Activated naive CD4-positive, alpha-beta T cell (primary cell): ENCODE measurements at places on chromosomes 4 and X.

- no peak for DNase-seq
These were observed 298.3 kb upstream of the AGA start for GRCh38 chr4:177740563-177740962.

- no peak for DNase-seq
These were observed 6.0 kb downstream of the RASL11B start for GRCh38 chr4:52868133-52868532.

- DNase-seq = no peak
These were observed 77.4 kb upstream of the BMPR1B start for GRCh38 chr4:94680176-94680862.

GRCh38 chr4:113537628-113538027 lies 223.9 kb downstream of the CAMK2D start:
- no peak for DNase-seq

- no peak for DNase-seq
These were observed 143.6 kb downstream of the ZAR1 start for GRCh38 chr4:48633657-48634056.

DNA sequence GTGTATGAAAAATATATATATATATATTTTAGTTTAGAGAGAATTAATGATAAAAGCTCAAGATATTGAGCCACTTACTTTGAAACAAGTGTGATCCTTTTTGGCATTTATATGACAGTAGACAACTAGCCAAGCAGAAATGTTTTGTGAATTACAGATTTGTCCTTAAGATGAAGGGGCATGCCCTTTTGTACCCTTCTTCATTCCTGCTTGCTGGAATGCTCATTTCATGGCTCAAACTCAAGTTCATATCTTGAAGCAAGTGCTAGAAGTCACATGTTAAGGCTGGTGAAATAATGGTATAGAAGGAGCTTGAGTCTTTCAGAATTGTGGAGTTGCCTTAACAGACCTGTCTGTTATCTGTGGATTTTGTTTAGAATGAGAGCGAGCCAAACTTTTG lies 203.0 kb downstream of the BMPR1B start:
- no peak for DNase-seq

DNA sequence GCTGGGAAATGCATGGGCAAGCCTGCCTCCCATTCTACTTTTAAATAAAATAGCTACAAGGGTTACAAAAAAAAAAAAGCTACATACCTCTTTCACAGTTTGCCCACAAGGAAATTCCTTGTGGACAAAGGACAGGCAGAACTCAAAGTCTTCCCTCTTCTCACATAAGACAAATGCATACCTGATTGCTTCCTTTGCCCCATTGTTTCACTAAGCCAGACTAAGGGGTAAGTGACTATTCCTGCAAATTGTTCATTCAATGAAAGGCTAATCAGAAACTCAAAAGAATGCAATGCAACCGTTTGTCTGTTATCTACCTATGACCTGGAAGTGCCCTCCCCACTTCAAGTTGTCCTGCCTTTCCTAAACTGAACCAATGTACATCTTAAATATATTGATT lies 780.6 kb downstream of the FAM133A start:
- DNase-seq = no peak

DNA sequence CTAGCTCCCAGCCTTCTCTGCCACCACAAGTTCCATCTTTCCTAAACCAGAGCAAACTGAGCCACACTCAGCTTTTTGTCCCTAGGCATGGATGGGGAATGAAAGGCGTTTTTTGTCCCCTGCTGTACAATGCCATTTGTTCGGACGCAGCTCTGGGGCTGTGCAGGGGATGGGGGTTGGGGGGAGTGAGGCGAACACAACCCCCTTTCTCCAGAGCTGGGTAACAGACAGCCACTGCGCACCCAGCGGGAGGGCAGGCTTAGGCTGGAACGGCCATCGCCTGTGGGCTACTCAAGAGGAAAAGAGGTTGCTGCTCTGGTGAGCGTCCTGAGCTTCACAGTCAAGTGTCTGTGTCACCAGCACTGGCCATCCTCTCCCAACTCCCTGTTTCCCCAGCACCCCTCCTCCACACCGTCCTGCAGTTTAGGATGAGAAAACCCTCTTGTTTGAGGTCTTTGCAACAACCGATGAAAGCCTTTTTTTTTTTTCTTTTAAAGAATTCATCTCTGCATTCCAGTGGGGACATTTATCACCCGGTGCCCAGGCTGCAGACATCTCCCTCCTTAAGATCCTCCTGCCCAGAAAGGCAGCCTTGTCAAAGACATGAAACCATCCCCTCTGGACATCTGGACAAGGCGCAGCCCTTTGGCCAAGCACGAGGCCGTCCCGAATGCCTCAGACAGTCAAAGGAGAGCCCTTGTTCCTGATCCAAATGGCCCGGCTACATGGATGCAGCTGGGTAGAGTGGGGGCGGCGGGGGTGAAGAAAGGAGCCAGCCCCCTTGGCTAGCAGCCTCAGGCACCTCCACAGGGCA lies 419.6 kb downstream of the BCOR start:
- DNase-seq = no peak

DNA sequence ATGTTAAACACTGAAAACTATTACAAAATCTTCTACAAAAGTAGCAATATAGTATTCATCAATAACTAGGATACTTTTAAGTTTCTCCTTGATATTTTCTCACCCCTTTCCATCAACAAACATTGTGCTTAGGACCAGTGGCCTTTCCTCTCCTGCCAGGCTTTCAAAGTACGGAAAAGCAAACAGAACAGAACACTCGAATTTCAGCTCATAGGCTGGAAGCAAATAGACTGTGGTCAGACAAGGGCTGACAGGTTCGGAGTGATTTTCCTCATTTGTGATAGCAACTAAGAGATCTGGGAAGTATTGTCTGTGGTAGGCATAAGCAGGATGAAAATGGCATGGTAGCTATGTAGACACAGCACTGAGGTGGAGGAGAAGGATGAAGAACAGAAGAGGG lies 68.6 kb upstream of the SORBS2 start:
- DNase-seq = no peak

DNA sequence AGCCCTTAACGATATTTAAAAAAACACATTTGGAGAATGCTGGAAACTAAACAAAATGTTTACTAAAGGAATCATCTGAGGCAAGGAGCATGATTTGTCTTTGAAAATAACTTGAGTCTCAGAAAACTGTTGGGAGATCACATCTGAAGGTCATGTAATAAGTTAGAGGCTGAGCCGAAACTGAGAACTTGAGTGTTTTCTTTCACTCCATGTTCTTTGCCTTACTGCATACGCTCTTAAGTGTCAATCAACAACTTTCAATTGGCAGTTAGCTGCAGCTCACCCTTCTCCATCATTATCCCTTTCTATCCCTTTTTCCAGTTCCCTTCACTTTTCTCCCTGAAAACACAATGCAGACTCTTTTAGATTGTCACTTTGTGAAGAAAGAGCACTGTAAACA lies 216.2 kb downstream of the ADGRA3 start:
- no peak for DNase-seq

DNA sequence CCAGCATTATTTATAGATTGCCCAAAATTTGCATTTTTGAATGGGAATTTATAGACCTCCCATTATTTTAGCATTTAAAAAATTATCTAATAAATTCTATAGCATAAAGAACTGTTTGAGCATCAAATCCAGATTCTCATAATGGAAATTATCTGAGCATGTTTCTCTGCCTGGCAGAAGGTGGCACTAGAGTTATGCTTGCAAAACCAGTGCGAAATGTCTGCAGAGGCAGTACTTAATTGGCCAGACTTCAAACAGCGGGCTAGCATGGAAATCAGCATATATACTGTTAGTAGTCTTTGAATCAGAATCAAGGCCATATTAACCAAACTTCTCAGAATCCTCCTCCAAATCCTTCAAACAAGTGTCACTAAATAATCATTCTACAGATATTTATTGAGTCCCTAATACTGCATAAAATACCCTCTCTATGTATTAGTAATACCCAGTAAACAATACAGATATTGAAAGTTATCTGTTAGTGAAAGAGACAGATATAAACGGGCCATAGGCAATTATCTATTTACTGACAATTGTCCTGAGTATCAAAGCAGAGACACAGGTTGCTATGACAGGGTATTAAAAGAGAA lies 78.7 kb upstream of the DCLK2 start:
- no peak for DNase-seq

DNA sequence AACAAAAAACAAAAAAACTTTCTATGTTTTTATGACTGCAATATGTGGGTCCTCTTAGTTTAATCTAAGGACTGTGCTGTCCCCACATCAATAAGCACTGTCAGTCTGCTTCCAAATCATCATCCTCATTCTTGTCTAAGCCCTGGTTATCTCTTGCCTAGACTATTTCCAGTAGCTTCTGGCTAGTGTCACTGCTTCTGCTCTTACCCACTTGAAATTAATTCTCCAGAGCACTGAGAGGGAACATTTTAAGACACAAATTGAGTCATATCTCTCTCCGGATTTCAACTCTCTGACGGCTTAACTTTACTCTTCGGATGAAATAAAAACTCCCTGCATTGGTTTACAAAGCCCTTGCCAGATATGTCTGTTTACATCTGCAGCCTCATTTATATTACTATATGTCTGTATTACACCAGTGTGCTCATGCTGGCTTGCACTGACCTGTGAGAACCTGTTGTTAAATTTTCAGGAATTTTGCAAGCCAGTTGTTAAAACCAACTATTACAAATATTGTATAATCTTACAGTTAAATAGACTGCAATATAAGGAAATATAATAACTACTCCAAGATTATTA lies 345.9 kb downstream of the ADGRL3 start:
- DNase-seq = no peak

GRCh38 chr4:24657768-24658617 lies 73.6 kb upstream of the DHX15 start:
- DNase-seq = no peak

DNA sequence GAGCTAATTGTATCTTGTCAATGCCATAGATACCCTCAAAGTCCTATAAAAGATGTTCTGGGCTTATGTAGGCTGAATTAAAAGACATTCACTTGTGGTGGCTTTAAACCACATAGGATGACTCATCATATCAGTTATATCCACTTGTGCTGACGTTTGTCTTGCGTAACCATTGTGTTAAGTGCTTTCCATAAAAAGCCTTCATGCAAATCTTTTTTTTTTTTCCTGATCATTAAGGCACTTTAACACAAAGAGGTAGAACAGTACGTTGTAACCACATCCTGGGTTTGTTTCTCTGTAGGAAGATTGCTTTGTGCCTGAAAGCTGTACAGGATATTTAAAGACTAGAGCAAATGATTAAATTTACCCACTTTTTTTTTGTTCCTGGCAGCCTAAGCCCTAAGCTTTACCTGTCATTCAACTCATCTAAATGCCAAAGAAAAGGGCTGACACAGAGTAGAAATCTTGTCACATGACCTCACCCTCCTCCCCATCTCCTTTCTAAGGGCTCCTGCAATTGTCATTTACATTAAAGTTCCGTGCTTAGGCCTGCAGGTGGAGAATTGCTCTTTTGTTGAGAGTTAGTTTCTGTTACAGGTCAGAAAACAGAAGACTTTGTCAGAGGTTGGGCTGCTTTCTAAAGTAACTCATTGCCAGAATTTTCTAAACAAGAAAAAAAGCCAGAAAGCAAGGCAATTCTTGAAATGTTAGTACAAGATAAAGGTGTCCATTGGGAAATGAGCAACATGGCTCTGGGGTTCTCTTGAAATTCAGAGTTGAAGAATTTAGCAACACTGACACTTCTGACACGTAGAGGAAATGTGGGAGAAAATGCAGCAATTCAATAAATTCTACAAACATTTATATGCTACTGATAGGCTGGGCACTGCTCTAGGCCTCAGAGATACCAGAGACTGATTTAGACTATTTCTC lies 555.6 kb downstream of the PPARGC1A start:
- DNase-seq = no peak

GRCh38 chr4:95830651-95831050 lies 9.2 kb upstream of the PDHA2 start:
- DNase-seq = no peak

- DNase-seq = peak; percentile 57
These were observed 702 bp upstream of the CDKN2AIP start for GRCh38 chr4:183443655-183444213.

DNA sequence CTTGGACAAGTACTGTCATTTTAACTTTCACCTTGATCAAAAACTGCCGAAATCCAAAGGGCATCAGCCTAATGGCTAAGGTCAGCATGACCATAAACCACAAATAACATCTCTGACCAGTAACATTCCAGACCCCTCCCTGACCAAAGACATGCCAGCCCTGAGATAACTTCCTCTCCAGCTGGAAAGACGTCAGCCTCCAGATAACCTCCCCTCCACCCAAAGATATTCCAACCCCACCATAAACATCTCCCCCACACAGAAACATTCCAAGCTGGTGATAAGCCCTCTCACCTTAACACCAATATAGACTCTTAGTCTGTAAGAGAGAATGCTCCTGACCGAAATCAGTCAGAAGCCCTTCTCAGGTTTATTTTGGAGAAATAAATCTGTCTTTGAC lies 7.4 kb downstream of the PPP1R2C start:
- no peak for DNase-seq

DNA sequence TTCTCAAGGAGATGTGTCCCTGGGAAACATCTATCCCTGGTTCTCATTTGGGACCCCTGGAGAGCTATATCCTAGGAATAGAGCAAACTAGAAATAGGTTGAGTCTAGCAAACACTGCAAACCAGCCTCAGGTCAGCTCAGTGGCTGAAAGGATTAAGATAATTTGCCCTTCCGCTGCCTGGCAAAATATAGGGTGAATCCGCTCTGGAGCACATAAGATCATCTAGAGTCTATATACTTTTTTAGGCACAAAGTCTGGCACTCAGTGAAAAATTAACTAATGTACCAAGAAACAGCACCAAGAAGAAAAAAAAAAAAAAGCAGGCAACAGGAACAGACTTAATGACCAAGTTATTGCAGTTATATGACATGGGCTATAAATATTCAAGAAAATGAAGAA lies 7.3 kb upstream of the GUCY2F start:
- DNase-seq = no peak

DNA sequence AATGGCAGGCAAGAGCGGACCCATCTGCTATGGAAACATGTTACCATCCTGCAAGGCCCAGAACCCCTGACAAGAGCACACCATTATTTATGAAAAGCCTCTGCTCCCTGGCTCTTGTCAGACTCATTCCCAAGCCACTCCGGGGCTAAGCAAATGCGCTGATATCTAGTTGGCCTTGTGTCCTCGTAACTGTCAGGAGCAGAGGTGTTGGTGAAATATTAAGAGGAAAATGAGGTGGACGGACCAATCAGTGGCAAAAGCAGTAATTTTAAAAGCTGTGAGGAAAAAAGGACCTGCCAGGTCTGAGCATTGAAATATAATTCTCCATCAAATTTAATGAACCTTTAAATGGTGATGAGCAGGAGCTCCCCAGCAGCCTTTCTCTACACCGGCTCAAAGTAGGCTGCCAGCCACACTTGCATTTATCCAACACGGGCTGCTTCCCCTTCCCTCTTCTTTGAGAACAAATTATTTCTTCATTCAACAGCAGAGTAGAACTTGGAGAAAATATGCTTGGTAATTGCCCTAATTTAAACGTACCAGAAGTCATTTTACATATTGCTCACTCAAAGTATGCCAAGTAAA lies 214.3 kb downstream of the RASL11B start:
- DNase-seq = no peak

GRCh38 chrX:72105436-72105835 lies 26.3 kb downstream of the RTL5 start:
- DNase-seq = no peak

DNA sequence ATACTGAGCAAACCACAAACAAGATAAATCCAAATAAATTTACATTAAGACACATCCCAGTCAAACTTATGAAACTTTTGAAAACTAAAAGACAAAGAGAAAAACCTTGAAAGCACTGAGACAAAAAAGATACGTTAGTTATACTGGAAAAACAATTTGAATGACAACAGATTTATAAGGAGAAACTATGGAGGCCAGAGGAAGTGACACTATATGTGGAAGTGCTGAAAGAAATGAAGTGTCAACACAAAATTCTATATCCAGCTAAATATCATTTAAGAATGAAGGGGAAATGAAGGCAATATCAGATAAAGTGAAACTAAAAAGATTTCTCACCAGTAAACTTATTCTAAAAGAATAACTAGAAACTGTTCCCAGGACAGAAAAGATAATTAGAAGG lies 283.7 kb downstream of the RAPGEF2 start:
- no peak for DNase-seq
